Heart right ventricle (tissue), 16 donors: ENCODE measurements at places on chromosomes 12 and 14. TPM values are rescaled to one million over a fixed set of nuclear protein-coding genes. Genes with fewer than 3 reads are reported as not detected.

The TAS2R46 gene
- not detected for total RNA-seq

The SMIM41 gene
- not detected for total RNA-seq

The RNASE2 gene
- total RNA-seq, result not detected

The BICDL1 gene
- 0.42 TPM for total RNA-seq

The CISTR gene
- 0.80 TPM for total RNA-seq

The SERPINA10 gene
- total RNA-seq, result not detected

The MLF2 gene
- total RNA-seq, result 138 TPM

- no peaks in the 10 kb centered on the region for H3K36me3 ChIP-seq
- H3K27ac ChIP-seq, result no peak overlapping the region
Observed at GRCh38 chr14:92962031-92962830, 39.3 kb downstream of the CHGA start.

- H3K27me3 ChIP-seq, result no peaks in the 10 kb centered on the region
- peaks cover 17% of the 10 kb centered on the region for H3K4me1 ChIP-seq
- no peaks in the 10 kb centered on the region for H3K36me3 ChIP-seq
- H3K4me3 ChIP-seq, result no peak overlapping the region
- peak; percentile 67 for DNase-seq
- H3K27ac ChIP-seq, result no peak overlapping the region
Observed at GRCh38 chr12:122849352-122850047, 14.2 kb downstream of the HIP1R start.

DNA sequence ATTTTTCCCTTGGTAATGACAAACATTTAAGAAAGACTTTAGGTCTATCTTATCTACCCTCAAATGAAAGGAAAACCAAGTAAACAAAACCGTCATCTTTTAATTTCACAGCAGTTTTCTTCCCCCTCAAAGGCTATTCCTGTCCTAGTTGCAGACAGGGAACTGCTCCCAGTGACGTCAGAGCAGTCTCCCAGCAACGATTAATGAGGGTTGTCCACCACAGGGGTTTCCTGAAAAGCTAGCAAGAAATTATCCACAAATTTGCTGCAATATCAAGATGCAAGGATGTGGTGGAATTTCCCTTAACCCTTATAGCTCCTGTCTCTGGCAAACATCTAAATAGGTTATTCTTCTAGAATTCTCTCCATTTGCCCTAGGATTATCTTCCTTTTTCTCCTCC is 89.1 kb upstream of the STAC3 start:
- peaks cover 5% of the 10 kb centered on the region for H3K36me3 ChIP-seq
- no peaks in the 10 kb centered on the region for H3K27me3 ChIP-seq
- peak overlapping the region; percentile 37 for H3K27ac ChIP-seq
- peak; percentile 84 for DNase-seq
- H3K4me3 ChIP-seq, result no peak overlapping the region

- DNase-seq, result no peak
- H3K27ac ChIP-seq, result no peak overlapping the region
- H3K4me3 ChIP-seq, result no peak overlapping the region
- no peaks in the 10 kb centered on the region for H3K27me3 ChIP-seq
- no peaks in the 10 kb centered on the region for H3K4me1 ChIP-seq
Observed at GRCh38 chr14:47744155-47744554, 68.8 kb upstream of the MDGA2 start.

- DNase-seq, result no peak
- peaks cover 42% of the 10 kb centered on the region for H3K36me3 ChIP-seq
- no peaks in the 10 kb centered on the region for H3K4me1 ChIP-seq
- no peaks in the 10 kb centered on the region for H3K27me3 ChIP-seq
Observed at GRCh38 chr12:30707613-30708342, 12.1 kb upstream of the IPO8 start.

DNA sequence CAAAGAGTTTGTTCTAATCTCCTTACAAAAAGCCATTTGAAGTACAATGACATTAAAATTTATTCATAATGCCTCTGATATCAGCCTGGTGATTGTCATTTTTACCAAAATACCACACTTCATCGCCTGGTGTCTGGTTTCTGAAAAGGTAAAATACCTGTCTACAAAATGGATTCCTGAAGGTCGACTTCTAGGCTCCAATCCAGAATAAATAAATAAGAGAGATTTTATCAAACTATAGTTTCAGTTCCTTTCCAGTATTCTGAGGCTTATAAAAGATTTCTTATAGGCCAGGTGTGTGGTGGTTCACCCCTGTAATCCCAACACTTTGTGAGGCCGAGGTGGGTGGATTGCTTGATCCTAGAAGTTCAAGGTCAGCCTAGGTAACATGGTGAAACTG is 340.7 kb downstream of the SLC16A7 start:
- H3K4me1 ChIP-seq, result no peaks in the 10 kb centered on the region
- no peak for DNase-seq
- no peaks in the 10 kb centered on the region for H3K27me3 ChIP-seq
- H3K4me3 ChIP-seq, result no peak overlapping the region
- no peak overlapping the region for H3K27ac ChIP-seq

GRCh38 chr12:78672033-78672432 is 192.5 kb upstream of the SYT1 start:
- no peak overlapping the region for H3K27ac ChIP-seq
- no peak for DNase-seq
- no peak overlapping the region for H3K4me3 ChIP-seq
- H3K36me3 ChIP-seq, result no peaks in the 10 kb centered on the region

- no peaks in the 10 kb centered on the region for H3K36me3 ChIP-seq
- no peak overlapping the region for H3K4me3 ChIP-seq
- no peak overlapping the region for H3K27ac ChIP-seq
- H3K27me3 ChIP-seq, result no peaks in the 10 kb centered on the region
- no peak for DNase-seq
Observed at GRCh38 chr14:101123618-101124510, 220.3 kb upstream of the RTL1 start.

GRCh38 chr12:5785601-5786000 is 159.5 kb downstream of the ANO2 start:
- H3K4me1 ChIP-seq, result peaks cover 15% of the 10 kb centered on the region
- H3K27me3 ChIP-seq, result no peaks in the 10 kb centered on the region
- DNase-seq, result no peak

DNA sequence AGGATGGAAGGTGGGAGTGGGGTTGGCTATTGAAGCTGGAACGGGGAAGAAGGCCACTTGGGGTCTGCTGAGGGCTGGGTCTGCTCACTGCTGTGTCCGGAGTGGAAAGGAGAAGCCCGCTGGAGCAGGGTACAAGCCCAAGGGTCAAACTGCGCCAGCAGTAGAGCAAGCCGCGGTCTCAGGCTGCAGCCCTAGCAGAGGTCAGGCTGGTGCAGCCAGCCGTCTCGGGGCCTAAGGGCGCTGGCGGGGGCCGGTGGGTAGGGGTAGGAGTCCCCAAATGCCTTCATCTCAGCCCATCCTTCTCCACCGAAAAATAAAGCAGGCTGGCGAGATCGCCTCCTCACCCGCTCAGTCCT is 718 bp upstream of the JDP2 start:
- peak overlapping the region; percentile 60 for H3K4me3 ChIP-seq
- H3K27ac ChIP-seq, result peak overlapping the region; percentile 94
- peaks cover 39% of the 10 kb centered on the region for H3K4me1 ChIP-seq
- no peaks in the 10 kb centered on the region for H3K27me3 ChIP-seq

DNA sequence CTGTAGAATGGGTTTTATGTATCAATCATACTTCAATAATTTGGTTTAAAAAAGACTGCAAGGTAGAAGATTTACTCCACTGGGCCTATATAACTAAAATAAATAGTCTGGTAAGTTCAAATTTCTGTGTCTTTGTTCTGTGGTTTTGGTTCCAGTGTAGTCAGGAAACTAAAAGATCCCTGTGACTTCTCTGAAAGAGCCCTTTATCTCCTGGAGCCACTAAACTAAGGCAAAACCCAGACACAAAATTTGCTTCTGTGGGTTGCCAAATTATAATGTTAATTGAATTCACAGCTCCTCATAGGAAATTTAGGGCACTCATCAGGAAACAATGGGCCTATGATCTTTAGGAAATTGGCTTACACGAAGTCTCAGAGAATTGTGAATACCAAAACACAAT is 1038.4 kb downstream of the GALC start:
- no peaks in the 10 kb centered on the region for H3K4me1 ChIP-seq
- no peaks in the 10 kb centered on the region for H3K27me3 ChIP-seq
- no peak for DNase-seq
- H3K4me3 ChIP-seq, result no peak overlapping the region
- no peaks in the 10 kb centered on the region for H3K36me3 ChIP-seq
- H3K27ac ChIP-seq, result no peak overlapping the region

DNA sequence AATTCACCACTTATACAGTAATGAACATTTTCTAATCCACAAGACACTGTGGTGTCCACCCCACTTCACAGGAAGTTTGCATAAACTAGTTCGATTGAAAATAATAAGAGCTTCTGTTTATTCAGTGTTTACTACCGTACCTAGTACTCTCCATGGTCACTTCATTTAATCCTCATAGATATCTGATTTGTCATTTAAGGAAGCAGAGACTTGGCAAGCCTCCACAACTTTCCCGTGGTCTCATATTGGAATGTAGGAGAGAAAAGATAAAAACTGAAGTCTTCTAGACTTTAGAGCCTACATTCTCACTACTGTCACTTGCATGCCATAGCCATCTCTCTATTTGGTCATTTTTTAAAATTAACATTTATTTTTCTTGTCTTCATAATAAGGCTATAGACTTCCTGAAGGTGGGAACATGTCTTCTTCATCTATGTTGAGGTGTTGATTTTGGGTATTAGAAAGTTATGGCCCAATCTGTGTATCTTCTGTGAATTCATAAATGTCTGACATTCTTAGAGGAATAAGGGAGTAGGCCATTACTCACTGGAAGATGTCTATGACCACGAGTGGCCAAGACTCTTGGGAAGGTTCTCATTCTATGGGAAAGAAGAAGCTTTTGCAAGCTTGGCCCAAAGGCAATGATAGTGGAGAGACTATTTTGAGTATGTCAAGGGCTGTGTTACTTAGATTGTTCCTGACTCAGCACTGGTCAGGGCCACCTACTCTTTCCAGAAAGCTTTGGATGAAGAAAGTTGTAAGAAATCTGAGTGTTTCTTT is 423.7 kb downstream of the LRIG3 start:
- no peak overlapping the region for H3K27ac ChIP-seq
- H3K4me3 ChIP-seq, result no peak overlapping the region
- H3K36me3 ChIP-seq, result no peaks in the 10 kb centered on the region

DNA sequence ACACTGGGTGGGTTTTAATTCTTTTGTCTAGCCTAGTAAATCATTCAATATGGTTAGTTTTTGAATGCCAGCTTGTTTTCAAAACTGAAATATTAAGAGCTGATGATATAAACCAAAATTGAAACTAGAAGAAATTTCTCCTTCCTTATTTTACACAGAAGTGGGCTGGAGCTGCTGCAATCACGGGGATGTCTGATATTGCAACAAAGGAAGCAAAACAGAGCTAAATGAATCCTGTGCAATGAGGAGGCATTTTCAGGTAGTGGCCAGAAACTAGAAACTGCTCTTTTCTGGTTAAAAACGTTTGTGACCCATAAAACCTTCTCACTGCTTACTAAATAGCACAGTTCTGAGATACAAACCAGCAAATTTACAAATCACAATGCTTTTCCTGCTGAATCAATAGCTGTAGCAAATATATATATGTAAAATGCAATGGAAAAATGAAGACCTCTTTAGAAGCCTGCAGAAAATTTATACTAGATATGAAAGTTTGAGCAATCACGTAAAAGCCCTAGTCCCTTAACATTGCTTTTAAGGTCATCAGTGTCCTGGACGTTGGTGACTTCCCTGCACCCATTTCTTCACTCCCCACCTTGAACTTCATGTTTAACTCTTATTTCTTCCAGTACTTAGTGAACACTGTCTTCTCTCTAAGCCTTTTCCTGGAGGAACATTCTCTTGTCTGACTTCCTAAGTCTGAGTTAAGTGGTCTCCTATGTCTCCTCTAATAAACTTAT is 15.9 kb upstream of the LRRK2 start:
- no peaks in the 10 kb centered on the region for H3K27me3 ChIP-seq
- DNase-seq, result no peak
- H3K27ac ChIP-seq, result no peak overlapping the region
- no peaks in the 10 kb centered on the region for H3K4me1 ChIP-seq
- H3K36me3 ChIP-seq, result no peaks in the 10 kb centered on the region

- peaks cover 8% of the 10 kb centered on the region for H3K4me1 ChIP-seq
- H3K27me3 ChIP-seq, result no peaks in the 10 kb centered on the region
- H3K36me3 ChIP-seq, result no peaks in the 10 kb centered on the region
- DNase-seq, result no peak
- H3K4me3 ChIP-seq, result no peak overlapping the region
- H3K27ac ChIP-seq, result no peak overlapping the region
Observed at GRCh38 chr12:12180575-12180974, 86.3 kb downstream of the LRP6 start.

GRCh38 chr12:129331356-129332085 is 478.2 kb downstream of the GLT1D1 start:
- H3K27ac ChIP-seq, result no peak overlapping the region
- no peaks in the 10 kb centered on the region for H3K27me3 ChIP-seq
- no peak overlapping the region for H3K4me3 ChIP-seq
- DNase-seq, result no peak

GRCh38 chr14:100677554-100678468 is 48.9 kb upstream of the DLK1 start:
- no peak overlapping the region for H3K4me3 ChIP-seq
- peaks cover 41% of the 10 kb centered on the region for H3K4me1 ChIP-seq
- peaks cover 15% of the 10 kb centered on the region for H3K27me3 ChIP-seq
- no peaks in the 10 kb centered on the region for H3K36me3 ChIP-seq
- peak; percentile 78 for DNase-seq
- H3K27ac ChIP-seq, result peak overlapping the region; percentile 85

DNA sequence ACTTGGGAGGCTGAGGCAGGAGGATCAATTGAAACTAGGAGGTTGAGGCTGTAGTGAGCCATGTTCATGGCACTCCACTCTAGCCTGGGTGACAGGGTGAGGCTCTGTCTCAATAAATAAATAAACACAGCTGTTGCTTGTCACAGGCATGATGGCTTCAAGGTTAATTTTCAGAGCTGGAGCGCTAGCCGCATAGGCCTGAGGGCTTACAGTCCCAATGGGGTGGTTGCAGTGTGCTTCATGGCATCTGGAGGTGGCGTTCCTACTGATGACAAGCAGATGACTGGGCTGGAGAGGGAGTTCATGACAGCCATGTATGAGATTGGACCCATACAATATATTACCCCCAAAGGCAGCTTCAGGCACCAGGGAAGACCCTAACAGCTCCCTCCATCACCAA is 1.6 kb upstream of the FMNL3 start:
- peaks cover 24% of the 10 kb centered on the region for H3K4me1 ChIP-seq
- H3K36me3 ChIP-seq, result no peaks in the 10 kb centered on the region
- H3K4me3 ChIP-seq, result no peak overlapping the region
- H3K27ac ChIP-seq, result no peak overlapping the region

DNA sequence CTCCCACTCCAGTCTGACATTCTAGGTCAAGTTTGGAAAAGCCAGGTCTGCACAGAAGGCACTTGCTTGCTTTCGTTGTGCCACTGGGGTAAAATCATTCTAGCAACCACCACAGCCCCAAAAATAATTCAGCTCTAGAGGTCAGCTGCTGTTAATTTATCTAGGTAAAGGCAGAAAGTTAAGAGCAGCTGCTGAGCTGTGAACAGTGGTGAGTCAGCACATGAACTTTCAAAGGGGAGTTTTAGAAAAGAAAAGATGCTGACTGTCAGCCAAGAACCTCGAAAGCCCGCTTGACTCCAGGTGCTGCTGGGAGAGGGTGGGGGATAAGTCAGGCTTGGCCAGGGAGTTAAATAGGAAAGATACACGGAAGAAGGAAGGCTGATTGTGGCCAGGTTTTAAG is 12.7 kb downstream of the CCDC197 start:
- no peak overlapping the region for H3K4me3 ChIP-seq
- no peaks in the 10 kb centered on the region for H3K27me3 ChIP-seq
- DNase-seq, result no peak
- no peaks in the 10 kb centered on the region for H3K4me1 ChIP-seq
- no peaks in the 10 kb centered on the region for H3K36me3 ChIP-seq
